ENCODE measurements at places on chromosomes 6 and 20.

DNA sequence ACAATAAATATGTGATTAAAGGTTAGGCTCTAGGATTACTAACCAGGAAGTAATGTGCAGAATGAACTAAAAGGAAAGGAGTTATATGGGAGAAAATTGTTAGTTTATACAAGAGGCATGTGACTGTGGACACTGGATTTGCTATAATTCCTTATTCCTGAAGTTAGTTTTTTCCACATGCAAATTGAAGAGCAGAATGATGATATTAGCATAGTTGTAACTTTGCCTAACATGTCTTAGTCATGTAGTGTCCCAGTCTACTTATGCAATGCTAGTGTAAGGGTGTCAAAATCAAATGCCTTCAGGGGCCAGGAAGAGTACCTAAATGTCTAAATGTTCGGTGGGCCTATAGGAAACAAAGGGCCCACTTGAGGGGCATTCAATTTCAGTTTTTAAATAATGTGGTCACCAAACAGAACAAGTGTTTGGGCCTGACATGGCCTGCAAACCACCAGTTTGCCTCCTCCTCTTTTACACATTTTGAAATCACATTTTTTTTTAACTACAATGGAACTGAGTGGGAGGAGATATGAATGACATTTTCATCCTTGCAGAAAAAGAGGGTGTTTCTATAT, 28.0 kb upstream of the CEP85L start:
- DNase-seq = no peak

GRCh38 chr20:45366631-45367030, 3.7 kb downstream of the SYS1 start:
- no peak for DNase-seq

- no peak for DNase-seq
Measured at GRCh38 chr20:45835825-45836224, 2.2 kb downstream of the SNX21 start.

DNA sequence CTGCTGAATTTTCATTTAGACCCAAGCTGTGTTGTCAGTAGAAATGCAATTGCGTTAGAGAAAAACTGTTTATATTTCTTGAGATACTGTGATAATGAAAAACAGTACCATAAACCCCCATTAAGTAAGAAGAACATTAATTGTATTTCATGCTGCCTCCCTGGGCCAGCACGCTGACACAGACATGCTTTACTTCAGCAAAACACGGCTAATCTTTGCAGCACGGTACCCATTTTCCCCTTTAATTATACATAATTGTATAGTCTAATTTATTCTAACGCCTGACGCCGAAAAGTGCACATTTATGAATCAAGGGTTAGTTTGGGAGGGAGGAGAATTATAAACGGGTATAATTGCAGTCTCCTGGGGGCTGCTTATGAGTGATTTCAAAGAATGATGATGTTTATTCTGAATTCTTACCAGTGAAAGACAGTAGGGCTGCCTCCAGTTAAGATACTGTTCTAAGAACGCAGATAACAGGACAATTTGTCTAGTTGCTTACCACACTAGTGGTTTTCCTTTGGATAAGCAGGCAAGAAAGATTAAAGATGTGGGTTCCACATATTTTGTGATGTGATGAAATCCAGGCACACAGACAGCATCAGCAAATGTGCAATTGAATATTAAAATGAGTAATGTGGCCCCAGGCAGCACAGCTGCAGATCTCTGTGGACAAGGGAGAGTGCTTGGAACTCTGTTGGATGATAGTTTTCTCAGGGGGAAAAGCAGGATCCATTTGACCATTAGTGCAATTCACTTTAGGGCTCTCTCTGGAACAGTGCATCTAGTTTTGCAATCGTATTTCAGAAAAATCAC, 4.7 kb upstream of the SULF2 start:
- no peak for DNase-seq

GRCh38 chr20:50834599-50835005, 39.7 kb downstream of the BCAS4 start:
- no peak for DNase-seq

All from cortex of kidney (tissue), 1 donor.